Pancreas (tissue), 10 donors: ENCODE measurements at places on chromosomes 4 and X. TPM values are rescaled to one million over a fixed set of nuclear protein-coding genes. Genes with fewer than 3 reads are reported as not detected.

ACSL4 gene
- 23.7 TPM for total RNA-seq

SYP gene
- total RNA-seq: 4.4 TPM

PDCL2 gene
- total RNA-seq: not detected

SNCA gene
- 0.23 TPM for total RNA-seq

NAP1L2 gene
- 0.79 TPM for total RNA-seq

STK26 gene
- 2.2 TPM for total RNA-seq

ELMOD2 gene
- total RNA-seq: 18.3 TPM

CENPVL1 gene
- not detected for total RNA-seq

OPHN1 gene
- 3.5 TPM for total RNA-seq

NLGN4X gene
- 0.46 TPM for total RNA-seq
